ENCODE measurements at places on chromosomes 2 and 18.

GRCh38 chr2:17536416-17536815 lies 4.1 kb upstream of the VSNL1 start:
- DNase-seq = no peak

- DNase-seq = no peak
Observed at GRCh38 chr2:20049637-20050036, 1.8 kb downstream of the LAPTM4A start.

DNA sequence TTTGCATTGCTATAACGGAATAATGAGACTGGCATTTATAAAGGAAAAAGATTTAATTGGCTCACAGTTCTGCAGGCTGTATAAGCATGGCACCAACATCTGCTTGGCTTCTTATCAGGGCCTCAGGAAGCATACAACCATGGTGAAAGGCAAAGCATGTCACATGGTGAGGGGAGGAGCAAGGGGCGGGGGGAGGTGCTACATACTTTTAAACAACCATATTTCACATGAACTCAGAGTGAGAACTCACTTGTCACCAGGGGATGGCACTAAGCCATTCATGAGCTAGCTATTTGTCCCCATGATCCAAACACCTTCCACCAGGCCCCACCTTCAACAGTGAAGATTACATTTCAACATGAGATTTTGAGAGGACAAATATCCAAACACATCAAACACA lies 188.7 kb downstream of the MBD5 start:
- DNase-seq = no peak

DNA sequence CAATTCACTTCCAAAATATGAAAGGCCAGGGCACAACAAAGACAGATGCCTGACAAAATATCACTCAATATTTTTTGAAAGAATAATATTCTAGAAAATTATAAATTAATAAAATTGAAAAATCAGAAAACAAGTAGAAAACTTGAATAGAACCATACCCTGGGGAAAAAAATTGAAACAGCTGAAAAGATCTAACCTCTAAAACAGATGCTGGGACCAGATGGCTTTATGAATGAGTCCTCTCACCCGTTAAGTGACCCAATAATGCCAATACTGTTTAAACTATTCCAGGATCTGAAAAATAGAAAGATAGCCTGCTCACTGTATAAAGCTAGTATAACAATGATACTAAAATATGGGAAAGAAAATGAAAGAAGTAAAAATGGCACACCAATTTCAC lies 322.3 kb upstream of the VWC2L start:
- no peak for DNase-seq

DNA sequence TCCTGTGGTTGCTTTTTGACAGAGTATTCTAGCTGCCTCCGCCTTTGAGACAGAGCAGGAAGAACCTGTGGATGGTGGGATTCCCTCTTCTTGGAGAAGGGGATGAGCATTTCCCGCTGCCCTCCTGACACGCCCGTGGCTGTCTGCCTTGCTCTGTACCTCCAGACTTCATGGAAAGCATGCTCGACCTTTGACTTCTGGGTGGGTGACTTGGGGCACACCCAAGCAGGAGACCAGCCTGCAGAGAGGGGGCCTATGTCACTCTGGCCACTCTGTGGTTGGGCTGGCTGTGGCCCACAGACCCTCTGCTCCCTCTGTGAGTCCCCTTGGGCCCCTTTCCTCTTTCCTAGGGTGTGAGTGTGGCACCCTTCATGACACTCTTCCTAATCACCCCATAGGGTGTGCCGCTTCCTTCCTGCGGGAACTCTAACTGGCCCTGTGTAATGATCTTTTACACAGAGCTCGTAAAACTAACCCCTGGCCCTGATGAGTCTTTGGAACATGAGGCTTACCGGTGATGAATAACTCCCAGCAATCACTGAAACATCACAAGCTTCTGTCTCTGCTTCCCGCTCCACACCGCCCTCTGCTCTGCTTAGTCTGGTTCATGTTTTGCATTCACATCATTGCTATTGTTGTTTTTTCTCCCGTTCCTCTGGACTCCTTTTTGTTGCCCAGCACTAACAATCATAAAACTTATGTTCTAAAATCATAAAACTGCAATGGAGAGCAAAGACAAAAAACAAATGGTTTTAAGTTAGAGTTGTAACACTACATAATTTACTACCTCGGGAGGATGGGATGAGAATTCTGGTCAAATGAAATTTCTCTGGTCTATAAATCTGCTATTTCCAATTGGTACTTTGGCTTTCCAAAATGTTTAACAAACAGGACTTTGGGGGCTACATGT lies 101.1 kb downstream of the SH3YL1 start:
- DNase-seq = no peak

DNA sequence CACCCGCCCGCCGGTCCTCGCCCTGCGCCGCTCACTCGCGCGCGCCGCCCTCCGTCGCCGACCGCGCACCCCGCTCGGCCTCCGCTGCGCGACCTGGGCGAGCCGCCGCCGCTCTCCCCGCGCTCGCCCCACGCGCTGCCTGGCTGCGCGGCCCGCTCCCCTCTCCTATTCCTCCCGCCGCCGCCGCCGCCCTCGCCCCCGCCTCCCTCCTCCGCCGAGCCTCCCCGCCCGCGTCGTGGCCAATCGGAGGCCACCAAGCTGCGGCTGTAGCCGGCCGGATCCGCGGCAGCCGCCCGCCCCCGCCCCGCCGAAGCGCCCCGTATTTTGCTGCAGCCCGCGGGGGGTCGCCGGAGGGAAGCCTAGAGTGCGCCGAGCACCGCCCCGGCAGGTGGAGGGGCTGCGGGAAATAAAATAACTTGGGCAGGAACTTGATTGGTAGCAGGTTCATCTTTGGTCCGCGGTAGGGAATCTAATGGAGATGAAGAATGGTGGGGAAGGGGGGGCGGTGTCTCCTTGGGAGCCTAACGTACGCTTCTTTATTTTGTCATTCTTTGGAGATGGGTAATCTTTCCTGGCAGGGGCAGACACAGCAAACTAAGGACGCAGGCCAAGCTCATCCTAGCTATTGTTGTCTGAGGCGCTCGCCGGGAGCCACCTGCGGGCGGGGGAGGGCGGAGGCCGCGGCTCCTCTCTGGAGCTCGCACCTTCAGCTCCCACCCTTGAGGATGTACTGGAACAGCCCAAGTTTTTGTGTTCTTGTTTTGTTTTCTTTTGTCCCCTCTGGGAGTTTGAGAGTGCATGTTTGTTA lies 1.1 kb upstream of the CDH2 start:
- peak; percentile 82 for DNase-seq

- DNase-seq = no peak
Observed at GRCh38 chr18:64872710-64873458, 724.0 kb upstream of the LINC00305 start.

GRCh38 chr2:72113847-72114692 lies 33.6 kb downstream of the CYP26B1 start:
- no peak for DNase-seq

GRCh38 chr18:47323158-47323557 lies 71.7 kb upstream of the SKOR2 start:
- no peak for DNase-seq

DNA sequence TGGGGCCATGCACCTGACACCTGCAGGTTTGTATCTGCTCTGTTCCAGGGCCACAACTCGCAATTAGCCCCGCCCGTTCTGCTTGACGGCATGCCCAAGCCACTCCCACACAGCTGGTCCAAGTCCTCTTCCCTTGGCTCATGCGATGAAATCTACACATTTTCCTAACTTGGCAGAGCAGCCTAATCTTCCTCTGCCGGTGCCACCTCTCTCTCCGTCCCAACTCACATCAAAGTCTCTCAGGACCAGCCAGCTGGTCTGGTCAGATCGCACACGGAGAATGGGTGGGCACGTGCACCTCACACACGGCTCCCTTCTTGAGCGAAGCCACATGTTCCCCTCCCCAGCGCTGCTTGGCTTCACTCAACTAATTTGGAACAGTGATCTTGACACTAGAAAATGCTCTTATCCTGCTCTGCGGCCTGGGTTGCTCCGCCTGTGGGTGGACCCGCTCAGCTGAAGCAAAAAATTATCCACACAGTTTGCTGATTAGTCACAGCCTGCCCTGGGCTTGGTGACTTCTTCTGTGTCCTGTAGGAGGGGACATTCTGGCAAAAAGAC lies 176.7 kb downstream of the NRP2 start:
- DNase-seq = no peak

GRCh38 chr2:241996100-241996499 lies 126.6 kb downstream of the RTP5 start:
- no peak for DNase-seq

DNA sequence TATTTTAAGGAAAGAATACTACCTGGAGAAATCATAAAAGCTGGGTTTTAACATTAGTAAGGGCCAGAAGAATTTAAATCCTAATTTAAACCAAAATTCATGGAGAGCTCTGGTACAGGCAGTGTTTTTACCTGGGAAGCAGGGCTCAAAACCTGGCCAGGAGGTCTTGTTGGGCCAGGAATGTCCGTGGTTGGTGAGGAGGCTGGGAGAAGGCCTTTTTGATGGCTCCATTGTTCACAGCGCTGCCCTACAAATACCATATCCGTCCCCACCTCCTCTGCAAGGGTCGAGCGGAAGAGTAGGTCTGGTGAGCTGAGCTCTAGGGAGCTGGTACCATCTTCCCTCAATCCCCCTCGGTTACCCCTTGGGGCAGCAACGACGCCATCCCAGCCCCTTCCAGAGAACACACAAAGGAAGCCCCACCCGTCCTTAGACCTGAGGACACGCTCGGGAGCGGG lies 10.9 kb upstream of the HOXD1 start:
- no peak for DNase-seq

- DNase-seq = no peak
Observed at GRCh38 chr2:100614455-100615000, 51.7 kb downstream of the PDCL3 start.

DNA sequence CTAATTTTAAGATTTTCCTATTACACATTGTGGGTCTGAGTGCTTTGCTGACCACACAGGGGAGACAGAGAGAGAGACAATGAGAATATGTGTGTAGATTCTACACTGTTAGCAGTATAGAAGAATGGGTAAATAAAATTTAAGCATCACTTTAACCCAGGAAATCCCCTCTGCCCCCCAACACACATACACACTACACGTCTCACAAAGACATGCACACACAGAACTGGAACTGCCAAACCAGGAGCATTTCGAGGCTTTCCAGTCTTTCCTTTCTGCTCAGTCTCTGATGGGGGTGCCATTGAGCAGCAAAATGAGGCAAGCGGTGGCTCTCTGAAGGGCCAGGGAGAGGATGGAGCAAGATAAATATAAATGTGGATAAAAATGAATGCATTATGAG lies 2.5 kb downstream of the MERTK start:
- DNase-seq = peak; percentile 26

DNA sequence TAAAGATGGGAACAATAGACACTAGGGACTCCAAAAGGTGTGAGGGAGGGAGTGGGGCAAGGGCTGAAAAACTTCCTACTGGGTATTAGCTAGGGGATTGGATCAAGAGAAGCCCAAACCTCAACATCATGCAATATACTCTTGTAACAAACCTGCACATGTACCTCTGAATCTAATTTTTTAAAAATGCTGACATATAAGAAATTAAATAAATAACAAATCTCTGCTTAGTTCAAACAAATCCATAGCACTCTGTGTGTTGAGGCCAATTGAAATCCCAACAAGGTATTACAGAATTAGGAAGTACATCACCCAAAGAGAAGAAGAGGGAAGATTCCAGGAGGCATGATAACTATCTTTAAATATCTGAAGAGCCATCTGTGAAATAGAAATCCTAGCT lies 55.4 kb upstream of the CDH20 start:
- no peak for DNase-seq

- no peak for DNase-seq
Observed at GRCh38 chr18:13877157-13877556, 38.2 kb downstream of the MC2R start.

DNA sequence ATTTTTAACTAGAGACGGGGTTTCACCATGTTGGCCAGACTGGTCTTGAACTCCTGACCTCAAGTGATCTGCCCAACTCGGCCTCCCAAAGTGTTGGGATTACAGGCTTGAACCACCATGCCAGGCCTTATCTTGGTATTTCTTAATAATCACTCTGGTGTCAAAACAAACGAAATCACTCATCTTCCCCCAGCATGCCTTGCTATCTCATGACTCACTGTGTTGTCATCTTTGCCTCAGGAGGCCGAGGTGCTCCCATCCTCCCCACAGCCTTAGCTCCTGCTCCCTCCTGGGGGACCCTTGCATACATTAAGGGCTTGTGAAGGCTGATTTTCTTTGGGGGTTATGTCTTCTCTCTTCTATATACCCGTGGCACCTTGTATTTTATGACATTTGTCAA lies 250.1 kb upstream of the DPP10 start:
- no peak for DNase-seq

GRCh38 chr2:203804070-203804469 lies 63.5 kb upstream of the CTLA4 start:
- no peak for DNase-seq

DNA sequence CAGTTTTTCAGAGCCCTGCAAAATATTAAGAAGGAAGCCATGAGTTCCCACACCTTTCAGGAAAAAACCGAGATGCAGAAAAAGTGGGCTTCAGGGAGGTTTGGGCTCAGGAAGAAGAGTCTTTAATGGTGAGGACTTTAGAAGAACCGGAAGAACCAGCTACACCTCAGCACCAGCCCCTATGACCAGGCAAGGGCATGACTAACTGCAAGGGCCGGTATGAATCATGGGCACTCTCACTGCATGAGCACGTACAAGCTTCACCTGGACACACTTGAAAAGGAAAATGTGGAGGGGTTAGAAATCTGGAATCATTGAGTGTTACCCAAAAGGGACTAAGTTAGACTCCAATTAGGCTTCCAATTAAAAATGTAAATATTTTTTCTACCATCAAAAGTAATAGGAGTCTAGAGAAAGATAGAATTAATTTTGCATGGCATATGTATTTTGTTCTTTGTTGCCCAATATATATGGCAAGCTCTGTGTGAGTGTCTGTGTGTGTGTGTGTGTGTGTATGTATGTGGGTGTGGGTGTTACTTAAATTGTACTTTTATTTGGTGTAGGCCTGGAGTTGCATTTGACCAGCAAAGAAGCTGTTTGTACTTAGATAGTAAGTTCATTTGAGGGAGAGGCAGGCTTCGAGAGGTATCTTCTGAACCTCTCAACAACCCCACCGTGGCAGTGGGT lies 66.5 kb upstream of the THUMPD2 start:
- DNase-seq = no peak

DNA sequence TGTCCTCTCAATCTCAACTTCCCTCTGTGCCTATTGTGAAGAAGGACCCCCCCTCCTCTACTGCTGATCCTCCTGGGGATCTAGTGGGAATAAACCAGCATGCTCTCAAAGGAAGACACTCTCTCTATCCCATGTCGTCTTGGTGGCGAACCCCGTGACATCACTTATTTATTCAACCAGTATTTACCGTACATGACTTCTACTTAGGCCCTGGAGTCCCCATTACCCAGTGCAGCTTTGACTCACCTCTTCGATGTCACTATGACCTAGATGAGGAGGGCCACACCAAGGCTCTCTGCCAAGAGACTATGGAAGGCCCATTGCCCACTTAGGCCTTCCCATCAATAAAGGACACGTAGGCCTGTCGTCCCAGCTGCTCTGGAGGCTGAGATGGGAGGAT lies 16.7 kb downstream of the ASPRV1 start:
- DNase-seq = no peak

Data from NCI-H2081 (cell line).